ENCODE measurements at places on chromosomes 5 and 9. TPM values are rescaled to one million over a fixed set of nuclear protein-coding genes. Genes with fewer than 3 reads are reported as not detected.

- H3K4me1 ChIP-seq: peaks cover 15% of the 10 kb centered on the region
- no peak for DNase-seq
- H3K27me3 ChIP-seq: no peaks in the 10 kb centered on the region
- no peak overlapping the region for H3K4me3 ChIP-seq
- H3K36me3 ChIP-seq: no peaks in the 10 kb centered on the region
- H3K27ac ChIP-seq: no peak overlapping the region
These were observed 76.3 kb downstream of the HSPA4 start for GRCh38 chr5:133128066-133128465.

Gene PCDHB6
- 2.2 TPM for total RNA-seq

DNA sequence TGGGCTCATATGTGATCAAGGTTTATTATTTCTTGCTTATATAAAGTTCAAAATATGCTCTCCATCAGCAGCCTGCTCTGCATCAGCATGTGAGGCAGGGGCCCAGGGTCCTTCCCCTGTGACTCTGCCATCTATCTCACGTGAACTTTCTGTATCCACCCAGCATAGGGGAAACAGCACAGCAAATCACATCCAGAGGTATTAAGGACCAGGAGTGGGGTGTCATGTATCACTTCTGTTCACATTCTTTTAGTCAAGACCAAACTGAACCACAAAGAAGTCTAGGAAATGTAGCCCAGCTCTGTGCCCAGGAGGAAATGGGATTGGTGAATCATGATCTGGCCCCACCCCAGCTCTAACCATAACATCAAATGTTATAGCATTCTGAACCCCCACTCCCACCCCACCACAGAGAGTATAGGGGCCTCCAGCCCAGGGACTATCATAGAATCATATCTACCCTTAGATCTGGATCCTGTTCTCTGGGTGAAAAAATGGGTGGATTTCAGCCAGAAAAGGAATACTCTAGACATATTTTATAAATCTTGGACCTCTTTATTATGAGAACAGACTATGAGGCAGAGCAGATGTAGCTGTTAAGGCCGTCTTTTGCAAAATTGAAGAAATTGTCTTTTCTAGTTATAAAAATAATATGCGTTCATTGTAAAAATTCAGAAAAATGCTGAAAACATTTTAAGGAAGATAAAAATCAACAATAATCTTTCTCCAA is 473.7 kb downstream of the ARHGEF28 start:
- no peak overlapping the region for H3K27ac ChIP-seq
- no peaks in the 10 kb centered on the region for H3K4me1 ChIP-seq
- no peak for DNase-seq
- no peak overlapping the region for H3K4me3 ChIP-seq
- no peaks in the 10 kb centered on the region for H3K27me3 ChIP-seq
- no peaks in the 10 kb centered on the region for H3K36me3 ChIP-seq

- DNase-seq: no peak
- H3K27me3 ChIP-seq: peaks cover 93% of the 10 kb centered on the region
- peaks cover 14% of the 10 kb centered on the region for H3K4me1 ChIP-seq
- H3K27ac ChIP-seq: no peak overlapping the region
These were observed 655 bp downstream of the GRIN1 start for GRCh38 chr9:137139468-137140150.

Gene TMEFF1
- total RNA-seq: not detected

DNA sequence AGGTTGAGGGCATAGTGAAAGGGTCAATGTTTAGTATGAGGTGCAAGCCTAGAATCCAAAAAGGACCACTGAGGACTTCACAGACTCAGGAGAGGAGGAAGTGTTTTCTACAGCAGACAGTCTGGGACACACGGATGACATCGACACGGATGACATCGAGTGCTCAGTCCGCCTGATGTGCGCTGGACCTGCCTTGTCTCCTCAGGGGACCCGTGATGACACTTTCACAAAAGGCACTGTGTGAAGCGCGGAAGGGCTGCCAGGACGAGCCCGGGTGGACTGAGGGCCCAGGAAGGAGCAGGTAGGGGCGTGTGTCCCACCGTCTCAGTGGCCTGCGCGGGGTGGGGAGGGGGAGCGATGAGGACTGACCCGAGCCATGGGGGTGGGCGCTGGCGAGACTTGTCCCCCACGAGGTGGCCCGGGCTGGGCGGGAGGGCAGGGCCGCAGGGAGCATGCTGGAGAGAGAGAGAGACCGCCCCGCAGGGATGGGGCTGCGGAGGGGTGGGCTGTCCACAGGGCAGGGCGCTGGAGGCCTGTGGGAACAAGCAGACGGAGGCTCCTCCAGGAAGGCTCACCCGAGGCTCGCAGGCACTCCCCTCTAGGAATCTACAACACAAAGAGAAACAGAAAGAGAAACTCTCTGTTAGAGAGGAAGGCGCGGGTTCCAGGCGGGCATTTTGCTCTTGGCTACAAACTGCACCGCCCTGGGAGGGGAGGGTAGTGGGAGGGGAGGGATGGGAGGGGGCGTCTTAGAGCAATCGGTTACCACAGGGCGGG is 54.9 kb downstream of the USP20 start:
- H3K4me1 ChIP-seq: peaks cover 23% of the 10 kb centered on the region
- no peak overlapping the region for H3K27ac ChIP-seq
- no peaks in the 10 kb centered on the region for H3K27me3 ChIP-seq
- no peak for DNase-seq
- H3K4me3 ChIP-seq: peak overlapping the region; percentile 28
- peaks cover 25% of the 10 kb centered on the region for H3K36me3 ChIP-seq

GRCh38 chr5:80576383-80576782 is 6.3 kb upstream of the ANKRD34B start:
- no peaks in the 10 kb centered on the region for H3K4me1 ChIP-seq
- H3K27me3 ChIP-seq: peaks cover 30% of the 10 kb centered on the region
- no peak overlapping the region for H3K27ac ChIP-seq
- H3K36me3 ChIP-seq: no peaks in the 10 kb centered on the region
- H3K4me3 ChIP-seq: no peak overlapping the region
- no peak for DNase-seq

Gene PLGRKT
- total RNA-seq: 18.5 TPM

Gene ZDHHC12
- total RNA-seq: 90.5 TPM

DNA sequence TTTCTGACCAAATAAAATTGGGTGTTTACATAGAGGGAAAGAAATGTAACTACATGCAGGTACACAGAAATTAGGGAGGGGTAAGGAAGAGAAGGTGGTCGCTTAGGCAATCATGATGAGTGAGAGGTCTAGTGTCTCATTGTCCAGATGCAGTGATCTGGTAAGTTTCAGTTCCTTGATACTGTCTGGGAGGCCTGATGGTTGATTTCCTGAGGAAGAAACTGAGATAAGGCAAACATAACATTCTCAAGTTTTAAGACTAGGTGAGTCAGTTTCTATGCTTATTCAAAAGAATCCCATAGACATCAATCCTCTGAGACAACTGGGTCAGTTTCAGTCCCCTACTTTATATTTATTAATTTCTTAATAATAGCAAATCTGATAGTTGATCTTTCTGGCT is 843.3 kb upstream of the CDH10 start:
- no peaks in the 10 kb centered on the region for H3K27me3 ChIP-seq
- no peaks in the 10 kb centered on the region for H3K4me1 ChIP-seq
- H3K27ac ChIP-seq: no peak overlapping the region
- no peaks in the 10 kb centered on the region for H3K36me3 ChIP-seq
- no peak for DNase-seq

Gene ZNF879
- 2.3 TPM for total RNA-seq

GRCh38 chr5:80238778-80239679 is 16.8 kb downstream of the SERINC5 start:
- H3K36me3 ChIP-seq: peaks cover 3% of the 10 kb centered on the region
- H3K27ac ChIP-seq: no peak overlapping the region
- no peaks in the 10 kb centered on the region for H3K27me3 ChIP-seq
- no peak for DNase-seq
- peaks cover 26% of the 10 kb centered on the region for H3K4me1 ChIP-seq

- no peaks in the 10 kb centered on the region for H3K36me3 ChIP-seq
- peaks cover 30% of the 10 kb centered on the region for H3K4me1 ChIP-seq
- no peak for DNase-seq
- H3K27ac ChIP-seq: peak overlapping the region; percentile 95
These were observed 681 bp upstream of the LHFPL2 start for GRCh38 chr5:78649211-78649695.

- no peaks in the 10 kb centered on the region for H3K27me3 ChIP-seq
- H3K4me1 ChIP-seq: no peaks in the 10 kb centered on the region
- no peaks in the 10 kb centered on the region for H3K36me3 ChIP-seq
- no peak overlapping the region for H3K4me3 ChIP-seq
- no peak overlapping the region for H3K27ac ChIP-seq
These were observed 17.9 kb downstream of the FGF18 start for GRCh38 chr5:171437286-171437821.

Gene SPINK13
- not detected for total RNA-seq

DNA sequence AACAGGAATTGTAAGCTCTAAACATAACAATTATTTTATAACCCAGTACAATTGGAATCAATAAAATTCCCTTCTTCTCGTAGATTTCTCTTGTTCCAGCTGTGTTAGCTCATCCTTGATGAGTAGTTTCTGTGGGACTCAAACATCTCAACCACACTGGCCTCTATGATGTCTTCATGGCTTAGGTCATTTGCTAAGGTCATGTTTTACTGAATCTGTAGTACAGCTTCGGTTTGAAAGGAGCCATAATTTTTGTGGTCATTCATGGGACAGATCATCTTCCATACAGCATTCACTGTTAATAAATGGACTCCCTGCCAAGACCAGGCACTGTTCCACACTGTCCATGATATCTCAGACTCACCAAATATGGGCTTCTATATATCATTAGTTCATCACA is 369.0 kb upstream of the RFX3 start:
- H3K36me3 ChIP-seq: no peaks in the 10 kb centered on the region
- no peak overlapping the region for H3K27ac ChIP-seq
- no peaks in the 10 kb centered on the region for H3K4me1 ChIP-seq
- H3K4me3 ChIP-seq: no peak overlapping the region
- H3K27me3 ChIP-seq: no peaks in the 10 kb centered on the region
- no peak for DNase-seq

Gene ADRA1B
- total RNA-seq: not detected

- H3K4me1 ChIP-seq: peaks cover 62% of the 10 kb centered on the region
- no peaks in the 10 kb centered on the region for H3K36me3 ChIP-seq
- DNase-seq: no peak
- H3K4me3 ChIP-seq: peak overlapping the region; percentile 66
These were observed 1.1 kb upstream of the CNTFR start for GRCh38 chr9:34590381-34591247.

DNA sequence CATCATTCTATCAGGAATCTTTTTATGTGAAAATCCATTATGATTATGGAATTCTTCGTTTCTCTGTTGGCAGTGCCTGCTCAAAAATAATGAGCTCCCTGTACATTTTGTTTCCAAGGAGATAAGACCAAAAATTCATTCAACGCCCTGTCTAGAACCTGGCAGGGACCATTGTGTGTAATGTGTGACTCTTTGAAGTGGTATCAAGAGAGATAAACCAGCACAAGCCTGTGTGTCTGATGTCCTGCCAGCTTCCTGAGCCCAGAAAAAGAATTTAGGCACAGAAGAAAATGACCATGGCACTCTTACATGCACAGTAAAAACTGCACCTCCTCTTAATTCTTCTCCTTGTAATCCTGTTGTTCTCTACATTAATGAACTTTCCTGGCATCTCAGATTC is 177.4 kb downstream of the SAXO1 start:
- DNase-seq: no peak
- no peak overlapping the region for H3K4me3 ChIP-seq
- H3K36me3 ChIP-seq: no peaks in the 10 kb centered on the region
- peak overlapping the region; percentile 15 for H3K27ac ChIP-seq
- H3K4me1 ChIP-seq: no peaks in the 10 kb centered on the region

GRCh38 chr5:23445573-23445972 is 61.8 kb upstream of the PRDM9 start:
- no peak for DNase-seq
- H3K36me3 ChIP-seq: no peaks in the 10 kb centered on the region
- H3K27ac ChIP-seq: no peak overlapping the region
- no peaks in the 10 kb centered on the region for H3K27me3 ChIP-seq
- H3K4me3 ChIP-seq: no peak overlapping the region

DNA sequence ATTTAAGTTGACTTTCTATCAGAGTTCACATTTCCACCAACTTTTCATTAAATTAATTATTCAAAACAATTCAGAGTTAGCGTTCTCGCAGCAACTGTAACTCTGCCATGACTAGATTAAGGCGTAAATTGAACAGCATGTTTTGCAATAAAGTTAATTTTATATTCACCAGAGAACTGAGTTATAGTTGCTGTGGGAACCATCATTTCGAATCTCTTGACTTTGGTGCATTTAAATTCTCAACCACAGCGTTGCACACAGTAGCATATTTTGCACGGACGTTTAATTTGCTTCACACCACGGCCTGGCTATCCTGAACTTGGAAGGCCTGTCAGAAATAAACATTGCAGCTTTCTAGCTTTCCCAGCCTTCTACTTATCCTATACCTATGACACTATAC is 144.3 kb upstream of the WWC1 start:
- H3K27me3 ChIP-seq: no peaks in the 10 kb centered on the region
- H3K4me3 ChIP-seq: no peak overlapping the region
- H3K27ac ChIP-seq: no peak overlapping the region
- no peak for DNase-seq

GRCh38 chr5:179054036-179054785 is 6.0 kb upstream of the ZNF354C start:
- H3K27me3 ChIP-seq: no peaks in the 10 kb centered on the region
- no peaks in the 10 kb centered on the region for H3K36me3 ChIP-seq
- no peak overlapping the region for H3K4me3 ChIP-seq

DNA sequence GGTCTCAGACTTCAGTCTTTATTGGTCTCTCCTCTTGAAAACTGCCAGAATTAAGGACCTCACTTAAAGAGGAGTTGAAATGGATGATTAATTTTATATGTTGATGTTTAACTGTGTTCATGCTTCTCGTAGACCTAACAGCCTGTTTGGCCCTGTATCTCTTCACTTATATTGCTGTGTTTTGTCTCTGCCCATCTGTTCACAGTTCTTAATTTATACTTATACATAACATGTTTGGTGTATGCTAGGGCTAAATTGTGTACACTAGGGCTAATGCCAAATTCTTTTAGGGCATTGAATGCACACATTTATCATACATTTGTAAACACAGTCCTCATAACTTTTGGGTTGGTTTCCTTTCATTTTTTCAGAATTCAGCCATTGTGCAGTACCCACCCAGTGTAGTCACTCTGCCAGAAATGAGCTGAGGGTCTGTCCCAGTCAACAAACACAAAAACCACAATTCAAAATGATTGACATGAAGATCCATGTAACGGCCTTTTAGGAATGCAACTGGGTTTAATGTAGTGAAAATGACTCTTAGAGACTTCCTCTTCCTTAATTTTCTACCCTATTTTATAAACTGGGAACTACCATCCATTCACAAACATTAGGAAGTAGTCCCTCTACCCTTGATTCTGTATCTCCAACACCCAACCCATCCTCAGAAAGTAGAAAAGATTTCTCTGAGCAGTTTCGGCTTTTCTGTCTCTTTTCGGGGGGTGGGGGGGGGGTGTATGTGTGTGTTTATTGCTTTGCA is 668.8 kb upstream of the KLF4 start:
- no peaks in the 10 kb centered on the region for H3K36me3 ChIP-seq
- no peak for DNase-seq
- peaks cover 12% of the 10 kb centered on the region for H3K4me1 ChIP-seq
- H3K4me3 ChIP-seq: no peak overlapping the region
- no peaks in the 10 kb centered on the region for H3K27me3 ChIP-seq
- H3K27ac ChIP-seq: no peak overlapping the region

Gene TENT4A
- 40.8 TPM for total RNA-seq

- H3K27me3 ChIP-seq: no peaks in the 10 kb centered on the region
- no peak for DNase-seq
- H3K4me3 ChIP-seq: no peak overlapping the region
- H3K4me1 ChIP-seq: peaks cover 17% of the 10 kb centered on the region
These were observed 88.0 kb upstream of the ELL2 start for GRCh38 chr5:96049398-96050272.

Gene IFNB1
- total RNA-seq: not detected

Measured in suprapubic skin (tissue), 4 donors.